ENCODE measurements at places on chromosomes 16 and 17.

- peak; percentile 32 for DNase-seq
Observed at GRCh38 chr17:78970834-78971755, 8.6 kb downstream of the LGALS3BP start.

- no peak for DNase-seq
Observed at GRCh38 chr16:83835586-83836566, 28.1 kb downstream of the HSBP1 start.

DNA sequence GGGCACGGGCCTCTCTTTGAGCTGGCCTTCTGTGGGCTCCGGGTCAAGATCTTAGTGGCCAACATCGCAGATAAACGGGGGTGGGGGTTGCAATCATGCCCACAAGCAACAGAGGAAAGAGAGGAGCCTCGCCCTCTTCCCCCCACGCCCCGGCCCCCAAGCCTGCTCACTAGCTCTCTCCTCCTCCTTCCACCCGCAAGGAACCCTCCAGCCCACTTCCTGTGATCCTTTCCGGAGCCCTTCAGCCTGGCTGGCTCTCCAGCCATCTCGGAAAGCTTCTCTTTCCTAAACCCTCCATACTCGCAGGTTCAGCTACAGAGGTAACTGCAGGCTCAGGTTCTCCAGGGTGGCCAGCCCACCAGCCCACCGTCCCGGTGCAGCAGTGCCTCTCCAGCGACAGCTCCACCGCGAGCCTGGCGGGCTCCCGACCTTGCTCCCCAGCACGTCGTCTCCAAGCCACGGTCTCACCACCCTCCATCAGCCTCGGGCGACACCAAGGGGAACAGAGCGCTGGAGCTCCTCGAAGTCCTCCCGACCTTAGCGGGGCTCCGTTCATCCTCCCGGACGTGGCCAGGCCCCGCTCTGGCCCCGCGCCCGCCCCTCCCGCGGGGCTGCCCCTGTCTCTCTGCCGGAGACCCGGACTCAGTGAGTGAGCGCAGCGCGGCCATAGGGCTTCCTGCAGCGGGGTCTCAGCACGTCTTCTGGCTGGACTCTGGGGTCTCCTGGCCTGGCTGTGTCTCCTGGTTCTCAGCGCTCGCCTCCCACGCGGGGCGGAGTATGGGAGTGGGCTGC is 12.9 kb upstream of the ODF4 start:
- no peak for DNase-seq

DNA sequence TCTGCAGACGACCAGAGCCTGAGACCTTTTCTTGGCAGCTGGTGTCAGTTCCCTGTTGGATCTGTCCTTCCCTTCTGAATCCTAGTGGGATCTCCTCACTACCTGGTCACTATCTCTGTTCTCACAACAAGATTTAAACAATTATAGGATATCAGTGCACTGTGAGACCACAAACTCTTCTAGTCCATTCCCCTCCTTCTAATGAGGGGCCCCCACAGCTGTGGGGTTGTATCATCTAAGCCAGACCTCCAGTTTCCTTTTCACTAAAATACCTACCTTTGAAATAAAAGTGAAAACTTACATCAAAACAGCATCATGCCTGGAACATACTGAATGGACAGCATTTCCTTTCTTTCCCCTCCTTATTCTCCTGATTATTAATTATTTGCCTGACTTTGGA is 233.2 kb downstream of the PRKCA start:
- no peak for DNase-seq

- no peak for DNase-seq
Observed at GRCh38 chr16:4680673-4681470, 12.5 kb upstream of the NUDT16L1 start.

- no peak for DNase-seq
Observed at GRCh38 chr16:4500272-4500671, 24.1 kb downstream of the HMOX2 start.

Measured in NCI-H1048 (cell line).